ACHN (cell line): ENCODE measurements at places on chromosomes 12 and 14.

DNA sequence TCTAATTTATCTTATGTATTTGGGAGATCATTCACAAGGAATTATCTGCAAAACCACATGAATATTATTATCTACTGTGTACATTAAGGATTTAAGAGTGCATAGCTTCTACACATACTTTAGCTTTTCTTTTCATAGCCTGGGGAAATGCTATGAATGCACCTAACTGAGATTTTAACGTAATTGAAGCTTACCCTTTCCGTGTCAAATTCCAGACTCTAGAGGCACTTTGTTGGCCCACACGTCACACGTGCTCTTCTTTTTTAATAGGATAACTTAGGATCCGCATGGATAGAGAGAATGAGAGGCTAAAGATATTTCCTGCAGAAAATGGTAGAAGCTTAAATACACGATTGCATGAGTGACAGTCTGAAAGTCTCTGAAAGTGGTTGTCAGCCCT is 481.1 kb downstream of the PCNX1 start:
- no peak for DNase-seq

GRCh38 chr12:43143278-43143677 is 408.7 kb downstream of the ADAMTS20 start:
- no peak for DNase-seq

DNA sequence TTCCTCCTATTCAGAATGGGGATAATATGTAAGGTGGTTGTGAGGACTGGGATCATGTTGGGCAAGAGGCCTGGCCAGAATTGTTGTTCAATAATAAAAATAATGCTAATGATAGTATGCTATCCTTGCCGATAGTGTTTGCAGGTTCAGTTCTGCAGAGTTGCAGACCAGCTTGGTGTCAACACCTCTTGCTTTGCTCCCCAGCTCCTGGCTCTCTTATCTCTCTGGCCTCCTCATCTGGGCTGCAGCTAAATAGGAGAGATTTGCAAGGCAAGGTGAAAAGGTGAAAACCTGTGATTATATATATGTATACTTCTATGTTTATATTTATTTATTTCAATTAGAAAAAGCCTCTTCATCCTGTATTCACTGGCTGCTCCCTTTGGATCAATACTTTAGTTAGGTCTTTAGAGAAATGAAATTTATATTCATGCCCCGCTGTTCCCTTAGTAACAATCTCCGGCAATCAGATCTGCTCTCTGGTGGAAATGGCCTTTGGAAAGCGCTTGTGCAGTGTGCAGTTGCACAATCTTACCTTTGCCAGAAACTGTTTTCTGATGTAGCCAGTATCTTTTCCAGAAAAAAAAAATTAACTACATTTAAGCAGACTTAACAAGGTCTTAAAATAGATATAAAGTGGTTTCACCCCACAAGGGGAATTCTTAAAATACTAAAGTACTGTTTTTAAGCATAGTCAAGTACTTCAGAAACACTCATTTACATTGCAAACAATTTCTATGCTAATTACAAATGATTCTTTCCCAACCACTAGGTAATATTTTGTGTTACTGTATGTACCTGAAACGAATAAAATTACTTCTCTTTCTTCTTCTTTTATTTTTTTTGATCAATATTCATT is 19.1 kb upstream of the ACVR1B start:
- no peak for DNase-seq

DNA sequence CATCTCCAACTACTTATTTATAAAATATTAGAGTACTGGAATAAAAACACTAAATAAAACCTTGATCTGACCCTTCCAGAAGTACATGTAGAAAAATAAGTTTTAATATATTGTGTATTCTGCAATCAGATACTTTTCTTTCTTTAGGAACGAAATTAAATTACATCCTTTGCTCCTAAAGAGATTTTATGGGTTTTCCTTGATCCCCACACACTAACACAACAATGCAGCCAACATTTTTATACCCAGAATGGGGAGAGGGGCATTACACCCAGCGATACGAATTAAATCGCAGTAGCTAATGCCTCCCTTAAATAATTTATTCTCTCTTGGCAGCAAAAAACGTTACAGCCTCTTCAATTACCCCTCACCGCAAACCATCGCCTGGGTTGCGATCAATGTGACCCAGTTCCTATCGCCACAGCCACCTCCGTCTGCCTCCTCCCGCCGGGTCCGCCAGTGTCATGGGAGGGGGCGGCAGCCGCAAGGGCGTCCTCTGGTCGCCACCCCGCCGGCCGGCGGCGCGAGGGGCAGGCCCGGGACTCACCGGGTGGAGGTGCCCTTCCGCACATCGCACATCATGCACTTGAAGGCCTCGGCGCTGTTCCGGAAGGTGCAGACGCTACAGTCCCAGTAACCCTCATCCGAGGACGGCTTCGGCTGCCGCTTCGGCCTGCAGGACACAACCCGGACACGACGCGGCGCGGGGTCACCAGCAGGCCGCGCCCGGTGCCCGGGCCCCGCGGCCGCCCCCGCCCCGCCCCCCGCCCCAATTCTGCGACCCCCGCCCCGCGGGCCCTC is 796 bp downstream of the YAF2 start:
- DNase-seq: peak; percentile 92

GRCh38 chr12:81759190-81760051 is at the start of gene PPFIA2:
PPFIA2 (minus strand) TSS chr12:81759350.
- peak; percentile 9 for DNase-seq

DNA sequence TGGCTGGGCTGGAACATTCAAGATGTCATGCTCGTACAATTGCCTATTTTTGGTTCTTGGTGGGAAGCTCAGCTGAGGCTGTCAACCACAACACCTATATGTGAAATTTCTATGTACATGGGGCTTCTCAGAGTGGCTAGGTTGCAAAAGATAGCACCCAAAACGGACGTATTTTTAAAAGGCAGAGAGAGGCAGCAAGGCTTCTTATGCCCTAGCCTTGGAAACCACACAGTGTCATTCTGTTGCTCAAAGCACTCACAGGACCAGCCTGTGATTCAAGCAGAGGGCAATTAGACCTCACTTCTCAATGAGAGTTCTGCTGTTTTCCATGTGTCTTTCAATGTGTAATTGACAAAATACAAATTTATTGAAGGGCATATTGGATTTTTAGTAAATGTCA is 134.0 kb downstream of the GXYLT1 start:
- no peak for DNase-seq

GRCh38 chr12:70484464-70484863 is 118.4 kb downstream of the KCNMB4 start:
- no peak for DNase-seq

DNA sequence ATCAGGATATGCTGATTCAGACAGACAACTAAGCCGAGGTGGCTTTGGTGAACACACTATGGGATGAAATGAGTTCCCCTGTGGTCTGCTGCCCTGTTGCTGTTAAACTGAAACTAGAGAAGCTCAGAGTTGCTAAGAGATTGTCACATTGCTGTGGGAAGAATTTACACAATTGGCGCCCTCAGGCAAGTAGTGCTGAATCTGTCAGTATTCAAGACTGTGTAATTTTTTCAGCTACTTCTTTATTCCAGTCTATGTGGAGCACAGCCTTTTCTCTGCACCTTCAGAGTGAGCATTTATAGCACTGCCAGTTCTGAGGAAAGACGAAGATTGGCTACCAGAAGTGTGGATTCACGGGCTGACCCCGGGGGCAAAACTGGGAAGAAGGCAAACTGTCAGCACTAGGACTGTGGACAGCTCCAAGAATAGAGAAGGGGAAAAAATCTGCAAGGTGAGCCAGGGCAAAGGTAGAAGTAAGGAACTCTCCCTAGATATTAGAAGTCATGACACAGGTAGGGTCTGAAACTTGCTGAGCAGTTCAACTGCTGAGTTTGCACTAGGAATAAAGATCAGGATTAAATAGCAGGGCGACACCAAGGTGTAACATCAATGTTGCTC is 218.8 kb upstream of the TMPO start:
- DNase-seq: peak; percentile 22

- peak; percentile 88 for DNase-seq
Observed at GRCh38 chr12:96061864-96062453, 26.6 kb upstream of the LTA4H start.

DNA sequence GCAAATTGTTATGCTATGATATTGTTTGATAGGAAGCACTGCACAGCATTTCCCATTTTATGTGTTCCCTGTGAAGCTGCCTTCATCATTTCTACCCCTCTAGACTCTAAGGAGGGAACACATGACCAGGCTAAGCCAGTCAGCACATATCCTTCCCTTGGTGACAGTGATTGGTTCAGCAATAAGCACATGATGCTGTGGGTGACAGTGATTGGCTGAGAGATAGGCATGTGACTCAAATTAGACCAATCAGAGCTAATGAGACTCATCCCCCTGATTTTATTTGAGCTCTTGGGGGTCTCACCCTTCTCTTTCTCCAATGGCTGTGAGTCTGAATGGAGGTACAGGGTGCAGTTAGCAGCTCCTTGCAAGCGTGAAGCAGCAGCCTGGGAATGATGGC is 195.2 kb downstream of the NUAK1 start:
- DNase-seq: no peak

GRCh38 chr14:74569806-74570591 is 42.0 kb downstream of the LTBP2 start:
- DNase-seq: no peak

DNA sequence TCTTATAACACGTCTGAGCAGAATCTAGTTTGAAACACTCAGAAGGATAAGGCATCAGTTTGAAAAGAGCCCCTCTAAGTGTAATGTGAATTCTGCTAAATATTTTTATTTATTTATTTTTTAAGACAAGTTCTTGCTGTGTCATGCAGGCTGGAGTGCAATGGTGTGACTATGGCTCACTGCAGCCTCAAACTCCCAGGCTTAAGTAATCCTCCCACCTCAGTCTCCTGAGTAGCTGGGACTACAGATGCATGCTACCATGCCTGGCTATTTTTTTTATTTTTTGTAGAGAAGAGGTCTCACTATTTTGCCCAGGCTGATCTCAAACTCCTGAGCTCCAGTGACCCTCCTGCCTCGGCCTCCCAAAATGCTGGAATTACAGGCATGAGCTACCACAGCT is 225.9 kb upstream of the SEL1L start:
- DNase-seq: no peak

DNA sequence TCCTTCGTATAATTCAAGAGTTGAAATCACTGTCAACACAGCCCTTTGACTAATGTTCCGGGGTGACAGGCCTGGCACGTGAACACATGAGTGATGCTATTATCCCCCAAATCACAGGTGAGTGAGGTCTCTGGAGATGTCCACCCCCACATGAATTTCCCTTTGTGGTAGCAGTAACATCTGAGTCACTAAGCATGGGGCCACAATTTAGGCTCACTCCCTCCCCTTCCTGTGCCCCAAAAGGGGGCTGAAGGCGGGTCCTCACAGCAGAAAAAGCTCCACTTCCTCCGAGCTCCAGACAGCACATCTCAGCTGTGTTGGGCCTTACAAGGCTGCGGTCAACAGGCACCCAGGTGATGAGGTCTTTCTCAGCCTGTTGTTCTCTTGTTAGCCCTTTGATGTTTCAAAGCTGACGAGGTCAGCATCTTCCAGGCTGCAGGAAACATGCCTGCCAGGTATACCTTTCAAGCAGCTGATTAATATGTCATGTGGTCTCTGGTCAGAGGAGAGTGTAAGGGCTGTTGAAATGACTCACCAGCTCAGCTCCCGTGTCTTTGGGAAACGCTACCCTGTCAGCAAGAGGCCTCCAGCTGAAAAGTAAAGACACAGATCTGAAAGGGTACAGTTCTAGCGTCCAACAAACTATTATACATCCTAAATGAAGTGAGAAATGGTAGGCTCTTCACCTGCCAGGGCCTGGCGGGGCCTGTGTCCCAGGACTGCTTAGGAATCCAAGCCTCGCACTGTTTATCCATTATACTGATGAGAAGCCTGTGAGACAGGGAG is 107.3 kb downstream of the ZFP36L1 start:
- DNase-seq: peak; percentile 46

DNA sequence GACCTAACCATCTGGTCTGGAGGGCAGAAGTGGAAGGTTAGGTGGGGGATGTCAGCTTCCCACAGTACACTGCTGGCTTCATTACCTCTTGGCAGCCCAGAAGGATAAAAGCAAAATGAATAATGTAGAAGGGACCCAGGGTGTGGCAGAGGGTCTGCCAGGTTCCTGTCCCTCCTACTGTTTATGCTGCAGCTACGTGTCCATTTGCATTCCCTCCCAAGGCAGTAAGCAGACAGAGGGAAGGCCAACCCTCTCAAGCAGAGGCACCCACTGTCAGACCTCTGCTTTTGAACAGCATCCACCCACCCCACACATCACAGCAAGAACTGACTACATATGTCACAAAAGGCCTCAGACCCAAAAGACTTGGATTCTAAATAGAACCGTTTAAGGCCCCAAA is 19.4 kb downstream of the MAX start:
- DNase-seq: no peak
